ENCODE measurements at places on chromosomes 5 and 9. TPM values are rescaled to one million over a fixed set of nuclear protein-coding genes. Genes with fewer than 3 reads are reported as not detected.

DNA sequence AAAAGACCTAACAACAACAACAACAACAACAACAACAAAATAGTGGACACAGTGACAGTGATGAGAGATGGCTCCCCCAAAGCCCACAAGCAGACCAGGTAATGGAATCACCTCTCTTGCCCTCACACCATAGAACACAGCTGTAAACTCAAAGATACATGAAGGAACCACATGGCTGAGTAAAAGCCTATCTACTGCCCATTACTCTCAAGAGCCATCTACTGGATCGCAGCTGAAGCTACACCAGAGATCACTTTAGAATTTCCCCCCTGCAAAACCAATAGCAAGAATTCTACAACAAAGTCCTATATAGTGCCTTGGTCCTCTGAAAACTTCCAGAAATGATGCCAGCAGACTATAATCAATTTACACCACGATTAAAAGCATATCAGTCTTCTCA, 1537.6 kb upstream of the CDH9 start:
- no peak for DNase-seq

Gene C5orf58
- polyA plus RNA-seq = 0.53 TPM

DNA sequence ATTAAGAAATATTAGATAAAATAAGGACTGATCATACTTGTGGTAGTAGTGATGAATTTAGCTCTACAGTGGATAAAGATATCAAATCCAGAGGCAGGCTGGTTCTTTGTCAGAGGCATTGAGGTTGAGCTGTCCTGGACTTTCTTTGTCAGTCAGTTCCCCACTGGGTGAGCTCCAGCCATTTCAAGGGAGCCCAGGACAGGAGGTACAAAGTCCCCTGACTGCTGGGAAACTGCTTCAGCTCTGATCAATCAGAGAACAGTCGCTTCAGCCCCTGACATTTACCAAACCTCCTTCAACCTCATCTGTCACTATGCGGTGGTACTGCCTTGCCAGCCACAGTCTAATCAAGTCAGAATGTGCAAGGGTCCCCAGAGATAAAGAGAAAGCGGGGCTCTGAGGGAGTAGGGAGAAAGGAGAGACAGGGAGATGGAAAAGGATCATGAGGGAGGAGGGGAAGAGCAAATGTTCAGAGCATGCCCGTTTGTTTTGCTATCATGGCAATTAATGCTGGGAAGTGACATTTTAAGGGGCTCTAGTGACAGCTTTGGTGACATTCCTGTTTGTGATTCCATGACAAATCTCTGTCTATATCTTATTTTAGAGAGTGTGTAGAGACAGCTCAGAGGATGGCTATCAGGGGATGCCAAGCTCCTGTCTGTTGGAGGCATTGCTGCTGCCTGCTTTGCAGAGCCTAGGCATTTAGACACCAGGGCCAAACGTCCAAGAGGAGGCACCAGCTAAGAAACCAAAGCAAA, 223.2 kb downstream of the ASTN2 start:
- DNase-seq = no peak

- DNase-seq = no peak
Measured at GRCh38 chr5:119483155-119483554, 30.9 kb downstream of the HSD17B4 start.

- no peak for DNase-seq
Measured at GRCh38 chr5:21783074-21783679, 1070.0 kb downstream of the CDH12 start.

DNA sequence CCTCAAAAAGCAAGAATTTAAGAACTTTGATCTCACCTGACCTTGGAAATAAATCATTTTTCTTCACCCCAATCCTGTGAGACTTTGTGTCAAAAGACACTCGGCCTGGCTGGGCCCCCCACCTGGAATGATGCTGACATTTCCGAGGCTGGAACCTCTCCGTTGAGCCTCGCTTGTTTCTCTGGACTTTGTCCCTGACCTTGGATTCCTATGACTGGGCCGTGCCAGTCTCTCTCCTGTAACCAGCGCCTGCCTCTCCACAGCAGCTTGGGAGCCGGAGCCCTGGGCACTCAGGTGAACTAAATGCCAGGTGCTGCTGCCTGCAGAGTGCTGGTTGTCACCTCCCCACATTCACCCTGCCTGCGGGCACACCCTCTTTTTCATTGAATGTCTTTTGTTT, 62.7 kb downstream of the RETREG1 start:
- DNase-seq = no peak

Gene SOHLH1
- polyA plus RNA-seq = not detected

GRCh38 chr5:73960023-73960422, 334.0 kb downstream of the ARHGEF28 start:
- DNase-seq = no peak

DNA sequence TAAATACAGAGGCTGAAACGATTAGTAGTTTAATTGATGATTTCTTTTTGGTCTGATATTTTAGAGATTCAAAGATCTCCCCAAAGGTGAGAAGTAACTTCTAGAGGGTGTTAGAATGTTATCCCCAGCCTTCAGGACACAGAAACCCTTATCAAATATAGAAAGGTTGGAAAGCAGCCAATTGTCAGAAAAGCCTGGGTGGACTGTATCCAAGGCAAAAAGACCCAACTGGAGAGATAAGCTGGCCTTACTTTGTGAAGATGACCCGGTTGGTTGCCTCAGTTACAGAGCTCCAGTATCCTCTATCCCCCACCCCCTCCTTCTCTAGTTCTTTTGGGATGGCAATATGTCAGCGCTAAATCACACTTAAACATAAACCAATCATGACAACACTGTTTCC, 75.7 kb downstream of the GCNT4 start:
- no peak for DNase-seq

- DNase-seq = no peak
Measured at GRCh38 chr5:158854260-158854783, 245.4 kb downstream of the EBF1 start.

DNA sequence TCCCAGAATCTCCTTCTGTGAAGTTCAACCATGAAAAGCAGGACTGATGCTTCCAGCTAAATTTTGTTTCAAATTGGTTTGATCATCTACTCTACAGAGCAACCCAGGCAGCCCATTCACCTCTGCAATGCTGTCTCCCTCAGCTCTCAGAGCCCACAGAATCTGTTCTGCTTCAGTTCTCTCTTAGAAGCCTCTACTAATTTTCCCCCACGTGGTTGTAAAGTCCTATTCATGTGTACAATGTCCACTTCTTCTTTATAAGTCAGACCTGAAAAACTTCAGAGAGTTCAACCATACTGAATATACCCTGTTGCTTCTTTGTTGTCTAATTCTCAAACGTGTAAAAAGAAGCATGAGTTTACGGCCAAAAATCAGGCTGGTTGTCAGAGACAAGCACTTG, 21.3 kb upstream of the FAM13B start:
- no peak for DNase-seq

Gene ZNF782
- 7.5 TPM for polyA plus RNA-seq

All from left lung (tissue), 14 donors.